NCI-H2081 treated with DMSO at 0.1 percent for 48 hours (cell line): ENCODE measurements at places on chromosomes 11 and 22.

- no peak for DNase-seq
Measured at GRCh38 chr11:101278286-101278685, 148.7 kb upstream of the PGR start.

DNA sequence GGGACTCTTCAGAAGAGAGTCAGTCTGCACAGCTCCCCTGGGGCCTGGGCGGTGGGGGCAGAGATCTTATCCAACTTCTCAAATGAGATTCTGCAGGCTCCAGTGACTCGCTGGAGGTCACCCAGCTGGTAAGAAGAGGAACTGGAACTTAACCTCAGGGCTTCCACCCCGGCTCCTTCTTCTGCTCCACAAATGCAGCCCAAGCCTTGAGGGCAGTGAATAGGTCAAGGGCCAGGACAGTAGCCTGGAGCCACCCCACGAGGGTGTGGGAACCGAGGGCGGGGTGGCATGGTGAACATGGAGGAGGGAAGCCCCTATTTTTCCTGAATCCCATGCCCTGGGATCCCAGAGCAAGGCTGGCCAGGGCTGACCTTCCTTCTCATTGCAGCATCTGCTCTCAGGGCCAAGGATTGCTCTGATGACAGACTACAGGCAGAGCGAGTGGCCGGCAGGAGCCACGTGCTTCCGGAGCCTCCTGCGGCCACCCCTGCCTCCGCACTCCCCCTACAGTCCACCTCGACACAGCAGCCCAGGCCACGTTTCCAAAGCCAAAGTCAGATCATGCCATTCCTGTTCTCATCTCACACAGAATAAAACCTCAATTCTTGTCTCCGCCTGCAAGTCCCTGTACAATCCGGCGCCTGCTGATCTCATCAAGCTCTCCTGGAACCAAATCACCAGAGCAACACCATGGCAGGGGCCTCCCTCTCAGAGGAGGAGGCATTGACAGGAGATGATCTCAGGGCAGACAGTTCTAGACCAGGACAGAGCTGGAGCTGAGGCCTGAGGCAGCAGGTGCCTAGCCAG is 21.1 kb upstream of the UPK3A start:
- DNase-seq: no peak

DNA sequence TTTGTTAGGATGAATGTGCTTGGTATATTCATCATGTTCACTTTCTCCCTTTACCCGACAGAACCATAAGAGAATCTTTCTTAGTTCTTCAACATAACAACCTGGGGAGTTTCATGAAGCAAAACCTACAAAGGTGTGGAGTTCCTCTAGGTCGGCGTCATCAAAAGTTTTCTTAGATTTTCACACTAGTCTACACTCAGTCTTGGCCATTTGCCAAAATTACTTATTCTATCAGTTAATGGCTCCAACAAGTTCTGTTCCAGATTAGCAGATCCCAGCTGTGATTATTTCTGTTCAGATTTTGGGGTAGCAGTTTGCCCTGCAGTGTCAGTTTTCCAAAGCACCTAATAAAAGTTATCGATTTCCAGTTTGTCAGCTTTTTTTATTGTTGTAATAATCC is 935.8 kb upstream of the RAG2 start:
- no peak for DNase-seq

DNA sequence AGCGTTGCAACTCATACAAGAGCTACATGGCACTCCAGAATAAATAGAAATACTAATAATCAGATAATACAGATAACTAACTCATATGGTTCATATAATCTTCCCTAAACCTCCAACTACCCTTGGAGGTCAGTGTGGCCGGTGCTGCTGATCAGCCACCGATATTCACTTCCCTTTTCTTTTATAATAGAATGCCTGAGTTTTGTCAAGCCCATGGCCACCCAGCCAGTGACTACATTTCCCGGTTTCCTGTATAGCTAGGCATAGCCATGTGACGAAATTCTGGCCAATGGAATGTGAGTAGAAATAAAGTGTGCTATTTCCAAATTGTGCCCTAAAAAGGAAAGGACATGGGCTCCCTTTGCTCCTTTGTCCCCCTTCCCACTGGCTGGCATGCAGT is 5.9 kb upstream of the CAT start:
- no peak for DNase-seq

GRCh38 chr22:44627521-44628139 is 74.4 kb upstream of the PRR5 start:
- no peak for DNase-seq

DNA sequence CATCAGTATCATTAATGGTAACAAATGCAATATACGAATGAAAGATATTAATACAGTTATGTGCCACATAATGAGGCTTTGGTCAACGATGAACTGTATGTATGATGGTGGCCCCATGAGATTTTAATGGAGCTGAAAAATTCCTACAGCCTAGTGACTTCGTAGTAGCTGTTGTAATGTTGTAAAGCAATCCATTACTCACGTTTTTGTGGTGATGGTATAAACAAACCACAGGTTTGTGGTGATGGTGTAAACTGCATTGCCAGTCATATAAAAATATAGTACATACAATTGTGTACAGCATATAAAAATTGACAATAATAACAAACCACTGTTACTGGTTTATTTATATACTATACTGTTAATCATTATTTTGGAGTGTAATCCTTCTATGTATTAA is 27.4 kb upstream of the GRIA4 start:
- DNase-seq: no peak

- no peak for DNase-seq
Measured at GRCh38 chr11:65180877-65181568, 705 bp upstream of the CAPN1 start.

GRCh38 chr11:67997475-67997921 is 6.4 kb downstream of the UNC93B1 start:
- DNase-seq: no peak

- DNase-seq: no peak
Measured at GRCh38 chr22:45181240-45181639, 17.5 kb downstream of the NUP50 start.

DNA sequence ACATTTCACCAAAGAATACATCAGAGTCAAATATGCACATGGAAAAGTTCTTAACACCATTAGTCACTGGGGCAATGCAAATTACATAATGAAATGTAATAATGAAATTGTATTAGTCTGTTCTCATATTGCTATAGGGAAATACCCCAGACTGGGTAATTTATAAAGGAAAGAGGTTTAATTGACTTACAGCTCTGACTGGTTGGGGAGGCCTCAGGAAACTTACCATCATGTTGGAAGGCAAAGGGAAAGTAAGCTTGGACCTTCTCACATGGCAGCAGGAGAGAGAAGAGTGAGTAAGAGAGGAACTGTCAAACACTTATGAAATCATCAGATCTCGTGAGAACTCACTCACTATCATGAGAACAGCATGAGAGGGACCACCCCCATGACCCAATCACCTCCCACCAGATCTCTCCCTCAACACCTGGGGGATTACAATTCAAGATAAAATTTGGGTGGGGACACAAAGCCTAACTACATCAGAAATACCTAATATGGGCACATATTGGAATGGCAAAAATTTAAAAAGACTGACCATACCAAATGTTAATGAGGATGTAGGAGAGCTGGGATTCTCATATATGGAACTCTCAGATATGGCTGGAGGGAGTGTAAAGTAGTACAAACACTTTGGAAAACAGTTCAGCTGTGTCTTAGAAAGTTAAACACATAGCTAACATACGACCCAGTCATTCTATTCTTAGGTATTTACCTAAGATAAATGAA is 65.1 kb upstream of the CD44 start:
- DNase-seq: no peak

GRCh38 chr22:26565889-26566288 is 24.0 kb downstream of the TPST2 start:
- no peak for DNase-seq

GRCh38 chr11:69645801-69646492 is 5.0 kb downstream of the CCND1 start:
- no peak for DNase-seq

DNA sequence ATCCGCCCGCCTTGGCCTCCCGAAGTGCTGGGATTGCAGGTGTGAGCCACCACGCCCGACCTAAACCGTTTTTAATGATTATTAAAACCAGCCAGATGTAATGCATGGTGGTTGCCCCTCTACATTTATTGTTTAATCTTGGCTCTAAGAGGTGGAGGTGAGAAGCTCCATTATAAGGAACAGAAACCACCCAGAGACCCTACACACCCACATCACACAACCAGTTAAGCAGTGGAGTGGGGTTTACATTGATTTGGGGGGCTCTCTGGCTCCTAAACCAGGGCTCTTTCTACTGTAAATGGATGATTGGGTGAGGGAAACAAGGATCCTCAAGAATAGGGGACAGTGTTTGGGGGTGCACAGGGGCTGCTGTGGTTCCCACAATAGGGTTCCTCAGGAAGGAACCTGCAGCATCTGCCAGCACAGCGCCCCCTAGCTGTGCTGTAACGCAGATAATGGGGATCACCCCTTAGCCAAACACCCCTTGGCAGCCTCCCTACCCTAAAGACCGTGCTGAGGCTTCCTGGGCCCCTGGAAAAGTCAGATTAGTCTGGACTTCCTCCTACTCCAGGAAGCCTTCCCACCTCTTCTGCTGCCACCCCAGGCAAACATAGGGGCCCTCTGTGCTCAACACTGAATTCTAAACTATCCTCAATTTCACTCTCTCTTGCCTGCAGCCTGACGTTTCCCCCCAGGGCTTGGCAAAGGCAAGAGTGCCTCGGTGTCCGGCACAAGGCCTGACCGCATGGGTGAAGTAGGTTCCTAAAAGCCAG is 2.4 kb downstream of the MPST start:
- DNase-seq: no peak

GRCh38 chr11:118980191-118980881 is 8.8 kb downstream of the FOXR1 start:
- DNase-seq: no peak

DNA sequence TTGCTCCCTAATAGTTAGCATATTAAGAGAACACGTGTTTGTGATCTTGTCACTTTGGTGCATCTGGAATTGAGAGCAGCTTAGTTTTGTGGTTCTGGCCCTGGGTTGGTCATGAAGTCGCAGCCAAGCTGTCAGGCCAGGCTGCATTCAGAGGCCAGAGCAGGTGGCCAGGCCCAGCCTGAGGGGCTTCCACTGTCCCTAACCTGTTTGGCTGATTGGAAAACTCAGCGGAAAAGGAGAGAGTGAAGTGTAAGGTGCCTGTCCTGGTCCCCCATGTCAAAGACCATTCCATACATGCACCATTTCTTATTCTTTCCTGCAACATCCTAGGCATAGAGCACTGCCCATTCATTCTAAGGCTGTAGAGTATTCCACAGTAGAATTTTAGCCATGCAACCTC is 111.5 kb upstream of the IGLL5 start:
- DNase-seq: no peak

DNA sequence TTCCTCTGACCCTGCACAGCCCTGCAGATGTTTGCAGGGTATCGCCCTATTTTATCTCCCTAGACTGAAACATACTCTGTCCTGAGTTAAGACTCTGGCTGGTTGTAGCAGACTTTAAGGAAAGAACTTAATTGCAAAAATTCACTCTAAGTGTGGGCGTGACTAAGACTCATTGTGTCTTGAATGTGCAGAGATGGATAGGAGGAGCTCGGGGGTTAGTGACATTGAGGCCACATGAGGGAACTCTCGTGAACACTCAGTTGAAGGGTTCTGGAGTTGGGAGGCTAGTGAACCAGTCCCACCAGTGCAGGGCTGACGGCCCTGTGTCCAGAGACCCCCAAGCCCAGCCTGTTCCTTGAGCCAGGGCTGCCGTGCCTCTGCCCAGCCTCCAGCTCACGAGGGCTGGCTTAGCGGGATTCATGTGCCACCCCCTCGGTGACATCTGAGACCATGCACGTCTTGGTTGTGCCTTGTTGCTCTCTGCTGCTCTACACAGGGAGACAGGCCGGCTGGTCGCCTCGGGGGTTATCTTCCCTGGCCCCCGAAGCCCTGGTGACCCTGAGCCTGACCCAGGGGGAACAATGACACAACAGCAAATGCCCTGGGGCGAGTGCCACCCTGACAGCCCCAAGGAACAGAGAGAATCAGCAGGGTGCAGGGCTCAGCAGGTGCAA is 11.4 kb upstream of the TBX1 start:
- DNase-seq: no peak

DNA sequence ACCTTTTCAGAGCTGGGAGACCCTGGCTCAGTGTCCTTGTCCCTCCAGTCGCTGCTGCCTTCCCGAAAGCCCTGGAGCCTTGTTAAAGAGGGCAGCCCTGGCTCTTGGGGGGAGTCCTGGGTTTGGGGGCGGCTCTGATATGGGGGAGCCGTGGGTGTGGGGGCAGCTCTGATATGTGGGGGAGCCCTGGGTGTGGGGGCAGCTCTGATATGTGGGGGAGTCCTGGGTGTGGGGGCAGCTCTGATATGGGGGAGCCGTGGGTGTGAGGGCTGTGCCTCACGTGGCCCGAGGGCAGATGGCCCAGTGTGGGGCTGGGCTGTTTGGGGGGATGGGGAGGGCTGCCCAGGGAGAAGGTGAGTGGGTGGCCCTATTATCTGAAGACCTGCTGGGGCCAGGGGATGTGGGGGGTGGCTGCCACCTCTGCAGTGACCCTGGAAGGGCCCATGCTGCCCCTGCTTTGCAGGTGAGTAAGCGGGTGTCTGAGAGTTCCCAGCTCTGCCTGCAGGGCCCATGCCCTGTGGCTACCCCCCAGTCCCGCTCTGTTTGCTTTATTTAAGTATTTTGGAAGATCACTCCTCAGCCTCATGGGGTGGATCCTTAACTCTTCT is 30.9 kb upstream of the GRAMD4 start:
- no peak for DNase-seq

DNA sequence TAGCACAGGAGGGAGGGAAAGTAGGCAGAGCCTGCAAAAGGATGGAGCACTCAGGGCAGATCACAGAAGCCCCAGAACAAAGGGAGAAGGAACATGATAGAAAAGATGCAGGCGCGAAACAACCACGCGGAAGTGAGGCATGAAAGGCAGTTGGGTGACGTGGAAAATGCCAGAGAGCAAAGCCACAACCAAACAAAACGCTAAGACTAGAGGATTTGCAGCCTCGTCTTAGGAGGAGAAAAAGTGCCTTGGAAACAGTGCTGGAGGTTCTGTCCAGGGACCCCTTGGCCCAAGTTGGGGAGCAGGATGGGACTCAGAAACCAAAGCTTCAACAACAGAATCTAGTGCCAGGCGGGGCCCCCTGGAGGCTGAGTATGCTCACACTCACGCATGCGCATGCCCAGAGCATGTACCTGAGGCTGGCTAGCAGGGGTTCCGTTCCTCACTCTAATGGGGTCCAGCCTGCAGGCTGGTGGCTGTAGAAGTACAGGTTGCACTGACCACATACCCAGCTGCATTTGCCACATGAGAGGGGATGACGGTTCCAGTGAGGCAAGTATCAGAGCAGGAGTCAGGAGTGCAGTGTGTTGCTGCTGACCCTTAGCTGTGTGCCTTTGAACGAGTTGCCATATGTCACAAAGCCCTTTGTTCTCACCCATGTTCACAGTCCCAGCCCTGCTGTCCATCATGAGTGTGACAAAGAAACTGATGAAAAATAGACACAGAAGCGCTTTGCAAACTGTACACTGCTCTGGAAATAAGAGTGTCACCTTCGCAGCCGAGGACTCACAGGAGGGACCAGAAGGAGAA is 568.6 kb upstream of the CADM1 start:
- DNase-seq: no peak

DNA sequence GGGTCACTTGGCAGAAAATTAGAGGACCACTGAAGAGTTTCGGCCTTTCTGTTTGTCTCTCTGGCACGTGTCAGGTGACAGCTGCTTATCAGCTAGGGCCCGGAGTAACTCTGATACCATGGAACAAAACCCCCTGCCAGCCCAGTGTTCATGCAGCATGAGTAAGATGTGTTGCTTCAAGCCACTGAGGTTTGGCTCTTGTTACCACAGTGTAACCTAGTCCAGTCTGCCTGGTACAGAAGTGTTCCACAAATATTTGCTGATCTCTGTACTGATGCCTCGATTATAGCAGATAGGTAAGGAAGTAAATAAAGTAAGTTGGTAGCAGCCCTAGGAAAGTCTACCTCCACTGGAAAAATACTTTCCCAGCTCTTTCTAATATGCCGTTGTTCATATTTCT is 20.5 kb upstream of the ETS1 start:
- no peak for DNase-seq
